ENCODE measurements at places on chromosomes 5 and 9.

DNA sequence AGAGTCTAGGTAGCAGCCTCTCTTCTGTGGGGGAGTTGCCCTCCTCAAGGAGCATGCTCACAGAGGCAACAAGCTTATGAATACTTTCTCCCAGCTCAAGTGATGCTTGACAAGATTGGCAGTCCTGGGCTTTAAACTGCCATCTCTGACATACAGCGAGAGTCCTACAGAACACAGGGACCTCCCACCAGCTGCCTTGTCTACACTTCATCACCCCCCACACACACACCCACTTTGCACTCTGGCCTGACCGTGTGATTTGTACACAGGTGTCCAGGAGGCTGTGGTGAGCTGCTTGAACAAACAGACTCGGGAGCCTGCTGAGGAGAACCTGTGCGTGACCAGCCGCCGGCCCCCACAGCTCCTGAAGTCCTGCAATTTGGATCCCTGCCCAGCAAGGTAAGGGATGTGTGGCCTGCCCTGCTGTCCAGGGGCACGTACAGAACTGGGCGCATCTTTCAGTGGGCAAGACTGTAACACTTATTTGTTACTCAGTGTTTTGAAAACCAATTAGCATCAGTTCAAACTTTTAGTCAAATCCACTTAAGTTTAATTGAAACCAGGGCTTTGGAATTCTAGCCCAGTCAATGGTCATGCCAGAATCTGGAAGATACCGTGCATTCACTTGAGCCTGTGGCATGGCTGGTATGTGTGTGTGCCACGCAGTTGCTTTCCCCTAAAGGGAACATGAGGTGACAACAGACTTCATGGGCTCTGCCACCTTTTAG, 247.5 kb downstream of the ADAMTSL1 start:
- DNase-seq = no peak

DNA sequence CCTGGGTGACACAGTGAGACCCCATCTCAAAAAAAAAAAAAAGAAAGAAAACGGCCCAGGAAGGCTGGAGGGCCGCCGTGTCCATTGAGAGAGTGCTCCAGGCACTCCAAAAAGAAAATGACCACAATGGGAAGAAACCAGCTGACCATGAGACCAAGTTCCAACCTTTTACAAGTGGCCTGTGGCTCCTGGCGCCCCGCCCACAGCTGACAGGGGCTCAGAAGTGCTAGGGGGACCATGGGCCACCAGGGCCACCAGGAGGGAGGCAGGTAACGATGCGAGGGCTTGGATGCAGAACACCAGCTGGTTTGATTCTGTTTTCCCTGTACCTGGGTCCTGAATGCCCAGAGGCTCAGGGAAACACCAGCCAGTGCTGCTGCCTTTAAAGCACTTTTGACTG, 34.6 kb downstream of the FXN start:
- DNase-seq = no peak

GRCh38 chr5:32501071-32502002, 56.8 kb upstream of the ZFR start:
- DNase-seq = no peak

GRCh38 chr5:153661897-153662296, 171.4 kb downstream of the GRIA1 start:
- no peak for DNase-seq
